Forelimb muscle (tissue), 1 donor: ENCODE measurements at places on chromosomes 3 and 15. TPM values are rescaled to one million over a fixed set of nuclear protein-coding genes. Genes with fewer than 3 reads are reported as not detected.

DNA sequence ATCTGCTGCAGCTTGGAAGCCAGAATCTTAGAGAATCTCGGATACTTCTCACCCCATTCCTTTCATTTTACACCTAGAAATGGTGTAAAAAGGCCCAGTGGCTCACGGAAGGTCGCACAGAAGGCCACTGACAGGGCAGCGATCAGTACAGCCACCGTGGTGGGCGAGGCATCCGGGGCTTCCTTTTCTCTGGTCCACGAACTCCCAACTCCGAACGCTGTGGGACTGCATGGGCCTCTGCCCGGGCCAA is 36.3 kb upstream of the POLG start:
- DNase-seq: no peak

DNA sequence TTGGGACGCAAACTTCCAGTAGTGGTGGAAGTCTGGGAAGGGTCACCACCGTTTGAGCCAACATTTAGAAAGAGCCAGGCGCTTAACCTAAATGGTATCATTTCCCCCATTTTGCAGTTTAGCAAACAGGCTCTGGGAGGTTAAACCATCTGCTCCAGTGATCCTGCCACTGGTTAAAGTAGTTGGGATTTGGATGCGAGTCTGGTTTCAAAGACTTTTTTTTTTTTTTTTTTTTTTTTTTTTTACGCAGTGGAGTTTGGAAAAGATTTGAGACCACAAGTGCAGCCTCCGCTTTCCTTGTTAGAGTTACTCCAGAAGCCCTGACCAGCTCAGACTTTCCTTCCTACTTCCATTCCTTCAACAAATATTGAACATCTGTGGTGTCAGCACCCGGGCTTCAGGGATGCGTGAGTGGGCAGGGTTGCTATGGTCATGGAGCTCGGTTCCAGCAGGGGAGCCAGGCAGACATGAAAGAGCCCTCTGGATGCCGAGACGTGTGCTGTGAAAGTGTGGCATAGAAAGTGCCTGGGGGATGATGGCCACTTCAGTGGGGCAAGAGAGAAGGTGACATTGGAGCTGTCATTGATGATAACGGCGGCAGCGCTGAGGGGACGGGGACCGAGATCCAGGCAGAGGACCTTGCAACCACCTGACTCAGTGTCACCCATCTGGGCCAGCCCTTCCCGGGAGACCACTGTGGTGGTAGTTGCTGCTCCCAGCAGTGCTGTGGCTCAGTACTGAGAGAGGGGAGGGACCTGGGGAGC is 1.1 kb upstream of the RNU6-1 start:
- DNase-seq: no peak

The FBXO40 gene
- polyA plus RNA-seq: 3.4 TPM

The STARD5 gene
- polyA plus RNA-seq: 3.8 TPM

DNA sequence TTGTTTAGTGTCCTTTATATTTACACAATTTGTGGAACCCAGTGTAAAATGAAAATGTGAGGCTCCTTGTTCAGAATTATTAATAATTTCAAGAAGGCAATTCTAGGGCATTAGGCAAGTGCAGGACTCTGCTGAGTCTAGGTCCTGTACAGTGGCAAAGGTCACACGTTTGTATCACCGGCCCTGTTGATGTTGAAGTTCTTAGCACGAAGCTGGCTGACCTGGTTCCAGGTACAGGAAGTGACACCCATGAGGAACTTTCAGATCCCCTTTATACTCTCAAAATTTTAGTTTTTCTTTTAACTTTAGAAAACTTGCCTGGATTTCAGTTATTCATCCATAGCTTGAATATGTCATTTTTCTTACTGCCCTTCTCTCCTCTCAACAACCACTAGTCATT is 349.4 kb downstream of the CNTN6 start:
- DNase-seq: no peak

GRCh38 chr3:45246241-45246640 is 20.2 kb upstream of the TMEM158 start:
- DNase-seq: no peak

- no peak for DNase-seq
Measured at GRCh38 chr3:33624756-33625155, 93.3 kb downstream of the CLASP2 start.

The CTDSPL gene
- 36.3 TPM for polyA plus RNA-seq

The KIF15 gene
- 9.2 TPM for polyA plus RNA-seq

DNA sequence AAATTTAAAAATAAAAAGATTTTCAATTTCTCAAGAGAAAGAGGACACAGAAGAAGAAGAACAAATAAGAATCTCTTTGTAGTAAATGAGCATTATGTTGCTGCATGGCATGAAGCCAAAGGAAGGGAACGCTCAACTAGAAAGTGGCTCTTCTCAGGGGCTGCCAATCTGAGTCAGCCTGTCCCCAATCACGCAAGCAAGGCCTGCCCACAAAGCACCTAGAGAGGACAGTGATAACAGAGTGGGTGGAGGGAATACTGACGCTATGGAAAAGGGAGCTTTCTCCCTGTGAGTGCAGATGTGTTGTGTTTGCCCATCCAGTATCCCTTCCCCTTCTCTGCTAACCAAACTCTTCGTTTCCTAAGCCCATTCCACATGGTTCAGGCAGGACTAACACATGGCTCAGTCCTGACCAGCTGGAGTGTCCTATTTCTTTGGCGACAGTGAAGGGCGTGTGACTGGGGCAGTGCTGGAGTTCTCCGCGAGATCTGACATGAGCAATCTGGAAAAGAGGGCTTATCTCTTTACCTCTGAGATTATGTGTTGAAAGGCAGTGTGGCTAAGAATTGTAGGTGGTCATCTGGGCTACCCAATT is 14.2 kb downstream of the FBN1 start:
- no peak for DNase-seq

DNA sequence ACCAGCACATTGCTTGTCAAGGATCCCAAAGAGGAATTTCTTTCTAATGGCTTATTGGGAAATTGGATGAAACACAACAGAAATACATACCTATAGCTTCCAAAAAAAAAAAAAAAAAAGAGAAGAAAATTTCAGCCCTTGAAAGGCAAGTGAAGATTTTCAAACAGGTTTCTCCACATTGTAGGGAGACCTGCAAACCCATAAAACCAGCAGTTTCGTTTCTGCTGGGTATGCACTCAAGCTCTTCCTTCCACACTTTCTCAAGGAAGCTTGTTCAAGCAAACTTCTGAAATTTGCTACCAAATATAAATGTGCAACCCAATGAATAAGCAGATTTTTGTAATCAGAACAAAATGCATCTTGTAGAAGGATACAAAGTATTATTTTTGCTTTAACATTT is 15.9 kb upstream of the SH3BP5 start:
- no peak for DNase-seq

The MOBP gene
- polyA plus RNA-seq: 0.09 TPM

GRCh38 chr3:38843898-38844297 is 27.9 kb upstream of the SCN10A start:
- no peak for DNase-seq

The CPNE9 gene
- not detected for polyA plus RNA-seq
